ENCODE measurements at places on chromosomes 16 and 17. TPM values are rescaled to one million over a fixed set of nuclear protein-coding genes. Genes with fewer than 3 reads are reported as not detected.
A peak's percentile ranks its signal among the peaks of the same experiment; 100 is the strongest.

Gene CEP295NL
- 0.31 TPM for total RNA-seq

- no peak for DNase-seq
- H3K4me1 ChIP-seq: peaks cover 38% of the 10 kb centered on the region
- H3K27ac ChIP-seq: no peak overlapping the region
- peak overlapping the region; percentile 37 for H3K4me3 ChIP-seq
- H3K27me3 ChIP-seq: no peaks in the 10 kb centered on the region
Measured at GRCh38 chr17:58329810-58330537, 1.4 kb upstream of the TSPOAP1 start.

GRCh38 chr16:9012848-9013507 lies 49.3 kb upstream of the USP7 start:
- peak; percentile 19 for DNase-seq
- peaks cover 14% of the 10 kb centered on the region for H3K4me1 ChIP-seq
- H3K4me3 ChIP-seq: no peak overlapping the region
- no peaks in the 10 kb centered on the region for H3K36me3 ChIP-seq
- H3K27me3 ChIP-seq: no peaks in the 10 kb centered on the region

DNA sequence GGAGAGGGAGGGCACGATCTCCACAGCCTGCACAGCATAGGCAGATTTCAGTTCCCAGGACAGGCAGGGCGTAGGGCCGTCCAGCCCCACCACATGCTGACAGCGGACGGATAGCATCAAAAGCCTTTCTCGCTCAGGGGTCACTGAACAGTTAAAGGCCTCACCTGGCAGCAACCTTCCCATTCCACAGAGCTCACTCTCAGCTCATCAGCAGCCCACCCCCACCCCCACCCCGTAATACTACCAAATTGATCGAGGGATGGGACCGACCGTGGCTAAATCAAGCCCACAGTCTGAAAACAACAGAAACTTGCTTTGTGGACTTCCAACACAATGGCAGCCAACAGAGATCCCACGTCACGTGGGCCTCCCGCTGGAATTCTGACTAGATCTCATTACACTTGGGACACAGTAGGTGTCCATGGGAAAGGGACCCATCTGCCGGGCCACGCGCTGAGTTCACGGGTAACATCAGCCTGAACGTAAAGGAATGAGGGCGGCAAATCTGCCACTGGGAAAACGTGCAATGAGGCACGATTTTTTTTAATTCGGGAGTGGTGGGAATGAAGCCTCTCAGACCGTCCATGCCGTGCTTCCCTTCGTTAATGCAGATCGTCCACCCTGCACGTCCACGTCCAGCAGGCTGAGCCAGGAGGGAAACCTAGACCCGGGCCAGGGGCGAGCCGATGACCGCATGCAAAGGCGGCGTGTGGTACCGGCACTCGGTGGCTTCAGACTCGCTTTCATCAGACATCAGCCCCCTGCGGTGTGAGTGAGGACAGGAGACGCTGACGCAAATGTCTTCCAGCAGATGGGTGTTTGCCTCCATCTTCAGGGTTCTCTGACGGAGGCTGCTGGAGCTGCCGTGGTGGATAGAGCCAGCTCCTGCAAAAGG lies 92.1 kb downstream of the TBC1D16 start:
- H3K27ac ChIP-seq: no peak overlapping the region

DNA sequence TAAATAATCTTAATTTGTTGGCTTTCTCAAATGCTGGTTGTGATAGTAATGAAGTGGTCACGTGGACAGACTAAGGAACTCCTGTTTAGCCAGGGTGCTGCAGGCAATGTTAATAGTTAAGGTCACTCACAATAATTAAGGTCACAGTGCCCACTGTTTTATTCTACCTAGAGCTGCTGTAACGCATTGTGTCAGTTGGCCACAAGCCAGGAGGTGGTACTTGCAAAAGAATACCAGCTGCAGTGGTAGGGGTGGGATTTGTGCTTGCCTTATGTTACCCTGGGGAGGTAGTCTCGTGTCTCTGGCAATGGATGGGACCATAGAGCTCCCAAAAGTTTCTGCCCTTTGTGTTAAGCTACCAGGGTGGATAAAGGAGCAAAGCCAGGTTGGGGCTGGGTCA lies 969.1 kb upstream of the CDH8 start:
- H3K27ac ChIP-seq: no peak overlapping the region
- no peak for DNase-seq
- H3K36me3 ChIP-seq: no peaks in the 10 kb centered on the region
- H3K4me1 ChIP-seq: no peaks in the 10 kb centered on the region
- H3K4me3 ChIP-seq: no peak overlapping the region

- H3K36me3 ChIP-seq: no peaks in the 10 kb centered on the region
- peaks cover 13% of the 10 kb centered on the region for H3K4me1 ChIP-seq
- no peaks in the 10 kb centered on the region for H3K27me3 ChIP-seq
- DNase-seq: no peak
- no peak overlapping the region for H3K4me3 ChIP-seq
- H3K27ac ChIP-seq: peak overlapping the region; percentile 3
Measured at GRCh38 chr16:75024594-75024993, 25.8 kb downstream of the ZNRF1 start.

GRCh38 chr16:66741169-66741900 lies 10.1 kb downstream of the DYNC1LI2 start:
- H3K27ac ChIP-seq: peak overlapping the region; percentile 86
- peaks cover 42% of the 10 kb centered on the region for H3K4me1 ChIP-seq
- H3K36me3 ChIP-seq: peaks cover 42% of the 10 kb centered on the region
- no peaks in the 10 kb centered on the region for H3K27me3 ChIP-seq
- peak; percentile 94 for DNase-seq

All from heart left ventricle (tissue), 16 donors.